ENCODE measurements at places on chromosomes 12 and 14. TPM values are rescaled to one million over a fixed set of nuclear protein-coding genes. Genes with fewer than 3 reads are reported as not detected.

The MYO1H gene
- not detected for total RNA-seq

The SYNDIG1L gene
- total RNA-seq, result 8.7 TPM

The TAS2R9 gene
- total RNA-seq, result 1.4 TPM

The ADAM21 gene
- total RNA-seq, result 0.33 TPM

The FAM181A gene
- 3.3 TPM for total RNA-seq

The BCL2L14 gene
- total RNA-seq, result not detected

The ACRBP gene
- total RNA-seq, result 3.9 TPM

The CINP gene
- 36.0 TPM for total RNA-seq

The PELI2 gene
- 12.5 TPM for total RNA-seq

The LEMD3 gene
- total RNA-seq, result 34.4 TPM

The LUM gene
- 141 TPM for total RNA-seq

The LRIG3 gene
- total RNA-seq, result 82.3 TPM

The SERPINA5 gene
- 0.89 TPM for total RNA-seq

The ZDHHC17 gene
- total RNA-seq, result 201 TPM

The NKX2-8 gene
- total RNA-seq, result 0.11 TPM

The PRKD1 gene
- 14.4 TPM for total RNA-seq

The VWF gene
- 40.4 TPM for total RNA-seq

The RD3L gene
- not detected for total RNA-seq

The MSI1 gene
- total RNA-seq, result 4.3 TPM

The INSM2 gene
- 1.5 TPM for total RNA-seq

The ATXN2 gene
- 63.8 TPM for total RNA-seq

The UTP20 gene
- total RNA-seq, result 18.1 TPM

The PRPH gene
- total RNA-seq, result 141 TPM

The TAPBPL gene
- 7.6 TPM for total RNA-seq

The FSCB gene
- total RNA-seq, result 0.11 TPM

The DBX2 gene
- total RNA-seq, result 13.0 TPM
